Caki2 (cell line): ENCODE measurements at places on chromosomes 7 and 10. TPM values are rescaled to one million over a fixed set of nuclear protein-coding genes. Genes with fewer than 3 reads are reported as not detected.

- DNase-seq = no peak
These were observed 871 bp upstream of the GTF2IRD1 start for GRCh38 chr7:74452748-74453321.

GRCh38 chr7:147809786-147810185 lies 780.8 kb upstream of the C7orf33 start:
- DNase-seq = no peak

GRCh38 chr7:19972876-19973275 lies 199.5 kb upstream of the TMEM196 start:
- no peak for DNase-seq

PNLIPRP3 gene
- total RNA-seq = not detected in 2 replicates

GRCh38 chr7:50308203-50308531 lies 3.7 kb downstream of the IKZF1 start:
- DNase-seq = no peak

DNA sequence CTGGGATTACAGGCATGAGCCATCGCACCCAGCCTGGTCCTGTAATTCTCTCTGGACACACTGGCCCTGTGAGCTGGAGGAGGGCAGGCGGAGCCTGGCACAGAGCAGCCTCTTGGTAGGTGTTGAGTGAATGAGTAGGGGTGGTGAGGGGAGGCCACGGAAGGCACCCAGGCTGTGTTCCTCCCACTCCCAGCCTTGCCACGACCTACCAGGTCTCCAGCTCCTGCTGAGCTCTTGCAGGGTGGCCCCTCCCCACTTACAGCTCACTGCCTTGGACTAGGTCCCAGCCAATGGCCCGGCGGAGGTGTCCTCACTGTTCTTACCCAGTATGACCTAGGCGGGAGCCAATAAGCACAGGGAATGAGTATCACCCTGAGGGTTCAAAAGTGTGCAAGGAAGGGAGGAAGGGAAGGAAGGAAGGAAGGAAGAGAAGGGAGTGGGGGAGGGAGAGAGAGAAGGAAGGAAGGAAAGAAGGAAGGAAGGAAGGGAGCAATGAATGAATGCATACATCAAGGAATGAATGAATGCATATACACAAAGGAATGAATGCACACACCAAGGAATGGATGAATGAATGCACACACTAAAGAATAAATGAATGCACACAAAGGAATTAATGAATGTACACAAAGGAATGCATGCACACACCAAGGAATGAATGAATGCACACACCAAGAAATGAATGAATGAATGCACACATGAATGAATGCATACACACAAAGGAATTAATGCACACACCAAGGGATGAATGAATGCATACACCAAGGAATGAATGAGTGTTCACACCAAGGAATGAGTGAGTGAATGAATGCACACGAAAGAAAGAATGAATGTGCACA lies 45.5 kb downstream of the GTF2IRD1 start:
- DNase-seq = peak; percentile 68

EGR2 gene
- 0.03 TPM in 1 of 2 replicates, not detected in the other for total RNA-seq

GRCh38 chr7:36728143-36728542 lies 3.8 kb upstream of the AOAH start:
- no peak for DNase-seq

GRCh38 chr7:45259966-45260646 lies 102.5 kb downstream of the RAMP3 start:
- DNase-seq = no peak

DNA sequence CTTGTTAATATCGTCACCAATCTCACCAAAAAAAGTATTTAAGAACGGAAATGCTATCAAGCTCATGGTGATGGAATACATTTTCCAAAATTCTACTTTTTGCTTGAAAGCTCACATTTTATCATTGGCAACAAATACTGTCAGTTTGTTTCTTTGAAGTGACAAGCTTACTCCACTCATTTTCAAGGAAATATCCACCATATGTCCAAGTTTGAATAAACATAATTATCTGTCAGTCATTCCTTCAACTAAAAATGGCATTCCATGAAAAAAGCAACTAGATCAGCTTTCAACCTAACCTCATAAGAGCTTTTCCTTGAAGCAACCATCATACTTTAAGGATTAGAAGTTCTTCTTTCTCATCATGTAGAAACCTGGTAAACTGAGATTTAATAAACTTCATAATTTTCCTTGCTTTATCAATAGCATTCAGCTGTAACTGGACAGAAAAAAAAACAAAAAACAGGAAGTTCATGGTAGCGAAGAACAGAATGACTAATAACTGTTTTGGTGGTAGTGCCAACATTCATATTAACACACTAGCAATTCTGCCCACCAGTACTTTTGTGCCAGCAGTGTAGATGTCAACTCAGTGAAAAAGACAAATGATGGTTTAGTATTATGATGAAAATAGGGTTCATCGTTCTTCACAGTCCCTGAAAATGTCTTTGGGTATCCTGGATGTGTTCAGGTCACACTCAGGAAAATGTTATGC lies 764.9 kb downstream of the GRM8 start:
- no peak for DNase-seq

CCAR1 gene
- total RNA-seq = 18.3 and 40.5 TPM in 2 replicates

IGF2BP3 gene
- 68.3 and 72.6 TPM in 2 replicates for total RNA-seq

DNA sequence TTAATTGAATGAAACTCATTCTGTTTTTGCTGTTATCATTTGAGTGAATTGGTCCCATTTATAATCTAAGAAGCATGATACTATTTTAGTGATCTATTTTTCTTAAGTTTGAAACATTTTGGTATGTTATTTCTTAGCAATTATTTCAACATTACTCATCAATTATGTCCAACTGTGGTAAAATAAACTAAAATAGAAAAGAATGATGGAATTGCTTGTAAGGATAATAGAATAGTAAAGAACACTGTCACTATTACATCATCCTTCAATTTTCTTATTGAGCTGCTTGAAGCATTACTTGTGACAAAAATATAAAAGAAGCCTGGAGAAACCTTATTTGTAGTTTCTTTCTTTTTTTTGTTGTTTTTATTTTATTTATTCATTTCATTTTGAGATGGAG lies 42.4 kb downstream of the ZNF487 start:
- DNase-seq = no peak

GRCh38 chr10:133316266-133316665 lies 7.6 kb downstream of the ZNF511 start:
- DNase-seq = no peak

- DNase-seq = no peak
These were observed 125.7 kb downstream of the ZMYND11 start for GRCh38 chr10:260819-261429.

DNA sequence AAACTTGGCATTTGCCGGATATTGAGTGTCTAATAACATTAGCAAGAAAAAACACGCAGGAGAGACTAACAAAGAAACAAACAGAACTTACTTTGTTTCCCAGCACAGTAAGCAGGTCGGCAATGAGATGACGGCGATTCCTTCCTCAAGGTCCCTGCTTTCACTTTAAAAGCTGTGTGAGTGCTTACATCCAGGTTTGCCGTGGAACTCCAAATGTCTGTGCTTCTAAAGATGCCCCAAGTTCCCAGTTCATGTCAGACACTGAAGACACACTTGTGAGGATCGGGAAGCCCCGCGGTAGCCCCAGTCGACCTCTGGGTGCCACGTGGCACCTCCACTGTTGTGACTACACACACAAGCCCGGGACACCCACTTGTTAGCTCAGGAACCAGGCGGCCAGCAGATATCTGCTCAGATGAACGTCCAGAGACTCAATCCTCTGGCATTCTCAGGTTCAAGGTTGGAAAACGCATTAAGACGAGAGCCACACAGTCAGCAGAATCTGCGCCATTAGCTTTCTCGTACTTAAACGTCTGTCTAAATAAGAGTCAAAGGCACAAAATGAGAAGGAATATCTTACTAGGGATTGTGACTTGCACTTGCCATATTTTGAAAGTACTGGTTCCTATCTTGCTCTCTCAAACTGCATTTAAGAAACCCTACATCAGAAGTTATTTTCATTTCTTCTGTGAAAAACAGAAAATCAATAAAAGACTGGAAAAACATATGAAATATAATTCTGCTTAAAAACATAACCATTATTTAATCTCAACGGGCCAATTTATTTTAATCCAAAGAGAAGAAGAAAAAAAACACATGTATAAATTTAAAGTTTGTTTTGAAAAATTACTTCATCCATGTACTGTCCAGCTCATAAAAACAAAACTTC lies 207.6 kb upstream of the KLF14 start:
- no peak for DNase-seq

GRCh38 chr7:142608630-142609428 lies 140.4 kb upstream of the PRSS1 start:
- DNase-seq = no peak
